NCI-H146 (cell line): ENCODE measurements at places on chromosomes 7 and 10.

GRCh38 chr10:59713196-59713821 is 3.7 kb upstream of the SLC16A9 start:
- no peak for DNase-seq

- no peak for DNase-seq
These were observed 26.6 kb upstream of the LIPN start for GRCh38 chr10:88733215-88733614.

DNA sequence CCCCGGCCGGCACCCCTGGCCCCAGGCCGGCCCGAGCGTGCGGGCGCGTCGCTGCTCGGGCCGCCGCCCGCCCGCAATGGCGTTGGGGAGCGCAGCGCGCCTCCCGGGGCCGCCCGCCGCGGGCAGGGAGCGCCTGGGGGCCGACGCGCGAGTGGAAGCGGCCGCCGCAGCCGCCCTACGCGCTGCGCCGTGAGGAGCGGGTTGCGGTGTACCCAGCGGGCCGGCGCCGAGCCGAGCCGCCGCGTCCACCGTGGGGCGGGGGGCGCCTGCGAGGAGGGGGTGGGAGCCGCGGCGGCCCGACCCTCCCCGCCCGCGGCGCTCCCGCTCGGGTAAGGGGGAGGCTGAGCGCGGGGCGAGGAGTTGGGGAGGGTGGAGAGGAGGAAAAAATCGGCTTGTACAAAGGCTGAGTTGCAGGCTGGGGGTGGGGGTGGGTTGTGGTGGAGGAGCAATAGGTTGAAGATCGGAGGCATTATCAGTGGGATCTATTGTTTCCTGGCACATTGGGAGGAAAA is 473 bp downstream of the PPP1R9A start:
- peak; percentile 64 for DNase-seq

GRCh38 chr10:6786579-6787031 is 206.5 kb upstream of the PRKCQ start:
- no peak for DNase-seq

DNA sequence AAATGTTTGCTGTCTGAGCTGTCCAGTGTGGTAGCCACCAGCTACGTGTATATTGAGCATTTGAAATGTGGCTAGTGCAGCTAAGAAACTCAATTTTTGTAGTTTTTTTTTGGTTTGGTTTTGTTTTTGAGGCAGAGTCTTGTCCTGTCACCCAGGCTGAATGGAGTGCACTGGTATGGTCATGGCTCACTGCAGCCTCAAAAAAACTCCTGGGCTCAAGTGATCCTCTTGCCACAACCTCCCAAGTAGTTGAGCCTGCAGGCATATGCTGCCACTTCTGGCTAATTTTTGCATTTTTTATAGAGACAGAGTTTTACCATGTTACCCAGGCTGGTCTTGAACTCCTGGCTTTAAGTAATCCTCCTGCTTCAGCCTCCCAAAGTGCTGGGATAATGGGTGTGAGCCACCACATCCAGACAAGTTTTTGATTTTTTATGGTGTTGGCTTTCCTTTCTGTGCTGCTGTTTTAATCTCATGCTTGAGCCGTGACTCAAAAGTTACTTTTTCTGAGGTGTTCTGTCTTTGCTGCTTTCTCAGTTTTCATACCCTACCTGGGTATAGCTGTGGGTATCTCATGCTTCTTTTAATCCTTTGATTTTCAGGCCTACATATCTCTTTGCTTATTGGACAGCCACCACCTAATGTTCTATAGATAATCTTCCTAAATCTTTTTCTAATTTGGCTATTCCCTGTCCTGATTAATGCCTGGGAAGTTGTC is 16.0 kb downstream of the WAC start:
- DNase-seq: no peak

DNA sequence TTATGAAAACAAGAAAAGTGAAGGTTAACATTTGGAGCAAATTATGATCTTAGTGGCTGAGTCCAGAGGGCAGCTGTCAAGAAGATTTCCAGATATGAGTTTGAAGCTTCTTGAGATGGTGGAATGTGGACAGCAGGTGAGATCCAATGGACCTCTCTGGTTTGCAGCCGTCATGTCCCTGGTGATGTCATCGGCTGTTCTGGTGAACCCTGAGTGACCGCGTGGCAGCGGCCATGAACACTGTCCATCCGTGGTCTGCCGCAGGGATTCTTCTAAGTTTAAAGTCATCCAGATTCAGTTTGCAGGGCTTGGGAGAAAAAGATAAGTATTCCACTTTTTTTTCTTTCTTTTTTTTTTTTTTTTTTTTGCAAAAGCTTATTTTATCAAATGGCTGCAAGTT is 15.8 kb upstream of the VIPR2 start:
- DNase-seq: no peak

DNA sequence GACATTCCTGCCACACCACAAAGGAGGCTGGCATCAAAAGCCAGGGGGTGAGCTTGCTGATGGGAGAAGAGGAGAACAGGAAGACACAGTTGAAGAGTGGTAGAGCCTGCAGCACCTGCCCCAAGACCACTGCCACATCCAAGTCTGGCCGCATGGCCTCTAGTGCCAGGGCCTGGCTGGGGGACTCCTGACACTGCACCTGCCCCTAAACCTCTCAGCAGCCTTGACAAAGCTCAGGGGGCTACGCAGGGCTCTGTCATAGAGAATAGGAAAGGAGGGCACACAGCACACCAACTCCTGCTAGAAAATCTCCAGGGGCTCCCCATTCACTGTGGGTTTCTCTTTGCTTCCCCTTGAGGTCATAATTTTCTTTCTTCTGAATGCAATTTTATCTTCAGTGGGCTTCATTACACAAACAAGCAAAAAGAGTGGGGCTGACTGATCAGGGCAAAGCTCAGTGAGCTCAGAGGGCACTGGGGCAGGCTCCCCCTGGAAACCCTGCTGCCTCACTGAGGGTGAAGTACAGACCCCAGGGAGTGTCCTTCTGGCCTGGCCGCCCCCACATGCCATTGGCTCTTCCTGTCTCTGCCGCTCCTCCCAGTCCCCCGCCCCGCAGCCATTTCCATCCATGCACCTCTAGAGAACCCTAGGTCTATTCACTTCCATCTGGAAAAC is 37.2 kb downstream of the VOPP1 start:
- DNase-seq: no peak
